Stimulated activated naive CD8-positive, alpha-beta T cell treated with anti-CD3 and anti-CD28 coated beads, Interleukin-15, amount 100 ng/mL, for 72 hours (primary cell): ENCODE measurements at places on chromosomes 3 and 15.

DNA sequence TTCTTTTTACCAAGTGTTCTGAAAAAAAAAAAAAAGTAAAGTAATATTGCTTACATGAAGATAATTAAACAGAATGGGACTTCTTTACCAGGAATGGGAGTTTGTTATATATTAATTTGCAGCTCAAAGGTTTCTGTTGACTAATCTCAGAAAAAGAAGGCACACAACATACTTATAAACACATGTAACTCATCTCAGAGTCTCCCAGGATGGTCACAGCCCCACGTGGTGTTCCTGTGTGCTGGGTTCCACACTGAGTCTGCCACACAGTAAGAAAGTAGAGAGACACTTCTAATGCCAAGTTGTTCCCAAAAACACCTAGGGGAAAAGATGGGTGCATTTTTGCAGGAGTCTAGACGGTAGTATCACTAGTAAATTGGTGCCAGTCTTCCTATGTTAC lies 116.7 kb upstream of the ICE2 start:
- no peak for DNase-seq

DNA sequence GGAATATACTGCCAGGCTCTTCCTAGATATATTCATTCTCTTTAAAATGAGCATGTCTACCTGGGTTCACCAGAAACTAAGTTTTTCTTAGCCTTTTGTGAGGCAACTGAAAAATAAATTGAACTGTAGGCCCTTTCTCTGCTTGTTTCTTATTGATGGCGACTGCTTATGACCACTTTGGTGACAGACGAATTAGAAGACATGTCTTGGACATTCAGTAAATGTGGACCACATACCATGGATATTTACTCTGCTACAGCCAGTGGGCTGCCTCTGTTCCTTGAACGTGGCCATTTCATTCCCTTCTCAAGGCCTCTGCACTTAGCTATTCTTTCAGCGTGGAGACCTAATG lies 603 bp upstream of the SELENOK start:
- DNase-seq, result no peak

- no peak for DNase-seq
Observed at GRCh38 chr3:99471353-99472323, 166.8 kb upstream of the COL8A1 start.

- DNase-seq, result peak; percentile 45
Observed at GRCh38 chr3:196287090-196287439, 461 bp downstream of the PCYT1A start.

GRCh38 chr3:58679974-58680666 lies 13.5 kb upstream of the FAM3D start:
- DNase-seq, result no peak

- DNase-seq, result no peak
Observed at GRCh38 chr15:83285284-83285978, 967 bp upstream of the BNC1 start.

DNA sequence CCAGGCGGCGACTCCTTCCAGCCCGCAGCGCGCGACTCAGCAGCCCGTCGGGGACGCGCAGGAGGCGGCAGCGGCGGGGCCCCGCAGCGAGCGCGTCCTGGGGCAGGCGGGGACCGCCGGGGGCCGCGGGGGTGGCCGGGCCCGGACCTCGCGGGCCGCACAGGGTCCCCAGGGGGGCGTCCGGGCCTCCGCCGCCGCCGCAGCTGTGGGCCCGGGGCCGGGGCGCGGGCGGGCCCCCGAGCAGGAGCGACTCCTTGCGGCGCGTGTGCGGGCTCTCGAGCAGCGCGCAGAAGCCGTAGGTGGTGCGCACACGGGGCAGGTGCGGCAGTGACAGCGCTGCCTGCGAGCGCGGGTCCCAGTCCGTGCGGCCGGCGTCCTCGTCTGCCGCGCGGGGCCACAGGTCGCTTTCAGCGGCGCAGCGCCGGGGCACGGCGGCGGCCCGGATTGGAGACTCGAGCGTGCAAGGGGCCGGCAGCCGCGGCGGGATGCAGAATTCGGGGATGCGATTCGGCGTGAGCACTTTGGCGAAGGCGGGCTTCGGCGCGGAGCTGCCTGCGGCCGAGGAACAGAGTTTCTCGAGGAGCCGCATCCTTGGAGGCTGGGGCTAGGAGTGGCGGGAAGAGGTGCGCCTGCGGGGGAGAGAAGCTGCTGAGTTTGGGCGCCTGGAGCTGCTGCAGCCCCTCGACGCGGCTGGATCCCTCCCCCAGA lies 535 bp downstream of the C2CD4B start:
- DNase-seq, result peak; percentile 11

GRCh38 chr15:62933386-62933785 lies 109.2 kb upstream of the TPM1 start:
- DNase-seq, result no peak

GRCh38 chr3:44509393-44509921 lies 32.0 kb upstream of the ZNF445 start:
- peak; percentile 14 for DNase-seq

DNA sequence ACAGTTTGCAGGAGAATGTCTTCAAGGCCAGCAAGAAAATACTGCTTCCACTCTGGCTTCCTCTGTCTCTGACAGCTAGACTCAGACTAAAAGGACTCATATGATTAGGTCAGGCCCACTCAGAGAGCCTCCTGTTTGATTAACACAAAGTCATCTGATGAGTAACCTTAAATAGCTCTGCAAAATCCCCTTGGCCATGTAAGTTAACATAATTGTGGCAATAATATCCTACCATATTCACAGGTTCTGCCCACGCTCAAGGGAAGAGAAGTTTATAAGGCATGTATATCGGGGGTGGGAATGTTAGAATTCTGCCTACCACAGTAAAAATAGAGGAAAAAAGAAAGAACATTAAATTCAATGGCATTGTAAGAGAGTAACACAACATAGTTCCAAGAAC lies 20.6 kb upstream of the HHATL start:
- DNase-seq, result no peak

GRCh38 chr15:78083186-78083585 lies 5.7 kb upstream of the TBC1D2B start:
- DNase-seq, result no peak

DNA sequence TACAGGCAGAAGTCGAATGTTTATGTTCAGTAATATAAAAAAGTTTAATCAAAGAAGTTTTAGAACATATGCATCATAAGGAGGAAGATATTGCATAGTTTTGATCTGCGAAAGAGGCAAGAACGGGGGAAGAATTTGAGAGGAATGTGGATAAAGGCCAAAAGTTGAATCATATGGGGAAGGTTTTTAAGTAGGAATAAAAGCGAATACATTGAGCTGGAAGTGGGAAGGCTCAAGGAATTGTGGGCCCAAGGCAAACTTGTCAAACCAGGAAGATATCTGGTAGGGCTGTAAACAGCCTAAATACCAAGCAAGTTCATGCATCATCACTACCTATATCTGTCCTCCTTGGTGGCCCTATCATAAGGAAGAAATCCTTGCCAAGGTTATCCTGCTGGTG lies 186.9 kb downstream of the MAGI1 start:
- no peak for DNase-seq

DNA sequence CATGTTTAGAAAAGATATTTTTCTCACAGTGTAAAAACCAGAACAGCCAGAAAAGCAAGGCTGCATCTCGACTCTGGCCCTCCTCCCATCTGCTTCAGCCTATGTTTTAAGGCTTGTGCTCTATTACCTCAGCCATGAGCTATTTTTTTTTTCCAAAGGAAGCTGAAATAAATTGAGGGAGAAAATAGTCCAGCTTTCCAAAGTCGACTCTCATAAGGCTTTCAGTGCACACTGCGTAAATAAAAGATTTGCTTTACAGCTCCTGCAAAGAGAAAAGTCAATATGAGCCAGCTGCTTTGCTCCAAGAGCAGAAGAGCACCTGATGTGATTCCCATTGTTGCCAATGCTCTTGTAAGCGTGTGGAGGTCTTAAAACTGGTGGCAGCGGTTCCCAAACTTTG lies 26.7 kb downstream of the SCG3 start:
- no peak for DNase-seq

DNA sequence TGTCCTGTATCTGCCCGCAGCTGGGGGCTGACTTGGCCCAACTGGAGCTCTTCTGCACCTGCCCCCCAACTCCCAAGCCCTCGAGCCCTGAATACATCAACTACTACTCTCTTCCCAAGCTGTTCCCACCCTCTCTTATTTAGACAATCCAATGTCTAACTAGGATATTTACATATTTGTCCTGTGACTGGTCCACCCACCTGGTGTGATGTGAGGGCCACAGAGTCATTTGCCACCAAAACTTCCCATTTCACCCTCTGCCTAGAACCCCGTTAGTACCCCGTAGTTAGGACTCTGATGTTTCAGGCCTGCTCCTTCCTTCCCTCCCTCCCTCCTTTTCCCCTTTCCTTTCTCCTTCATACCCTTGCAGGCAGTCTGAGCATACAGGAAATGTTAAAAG lies 6.4 kb downstream of the CPLX3 start:
- no peak for DNase-seq

GRCh38 chr3:150307311-150308036 lies 100.6 kb upstream of the TSC22D2 start:
- DNase-seq, result no peak

DNA sequence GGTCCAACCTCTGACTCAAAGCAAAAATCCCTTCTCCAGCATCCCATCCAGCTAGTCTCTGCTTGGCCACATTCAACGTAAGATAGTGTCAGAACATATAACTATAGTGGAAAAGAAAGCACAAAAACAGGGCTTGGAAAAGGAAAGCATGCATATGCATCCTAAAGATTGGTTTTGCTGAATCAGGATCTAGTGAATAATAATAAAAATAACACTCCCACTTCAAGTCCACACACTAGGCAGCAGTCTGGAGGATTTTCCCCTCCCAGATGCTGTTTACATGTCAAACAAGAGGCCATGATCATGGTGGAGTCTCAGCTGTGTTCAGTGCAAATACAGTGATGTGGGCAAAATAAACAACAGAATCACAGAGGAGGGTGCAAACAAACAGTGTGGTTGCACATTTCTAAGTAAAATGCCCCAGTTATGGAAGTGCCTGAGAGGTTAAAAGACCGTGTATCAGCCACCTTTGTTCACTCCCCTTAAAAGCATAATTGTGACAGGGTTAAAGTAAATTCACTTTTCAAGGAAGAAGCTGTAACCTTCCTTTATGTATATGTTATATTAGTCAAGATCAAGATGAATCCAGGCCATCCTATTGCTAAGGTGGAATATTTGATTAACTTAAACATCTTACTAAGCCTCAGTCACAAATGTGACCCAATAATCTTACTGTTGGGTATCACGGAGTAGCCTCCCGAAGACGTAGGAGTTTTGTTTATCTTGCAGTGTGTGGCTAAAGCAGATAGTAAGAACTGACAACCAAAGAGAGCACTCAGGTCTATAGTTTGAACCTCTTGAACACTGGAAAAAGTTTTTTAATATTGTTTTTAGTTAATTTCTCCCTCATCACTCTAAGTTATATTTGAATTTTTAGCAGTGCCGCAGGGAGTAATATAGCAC lies 424.5 kb downstream of the SOX2 start:
- DNase-seq, result no peak

- DNase-seq, result no peak
Observed at GRCh38 chr3:142281474-142281873, 56.1 kb upstream of the GK5 start.

DNA sequence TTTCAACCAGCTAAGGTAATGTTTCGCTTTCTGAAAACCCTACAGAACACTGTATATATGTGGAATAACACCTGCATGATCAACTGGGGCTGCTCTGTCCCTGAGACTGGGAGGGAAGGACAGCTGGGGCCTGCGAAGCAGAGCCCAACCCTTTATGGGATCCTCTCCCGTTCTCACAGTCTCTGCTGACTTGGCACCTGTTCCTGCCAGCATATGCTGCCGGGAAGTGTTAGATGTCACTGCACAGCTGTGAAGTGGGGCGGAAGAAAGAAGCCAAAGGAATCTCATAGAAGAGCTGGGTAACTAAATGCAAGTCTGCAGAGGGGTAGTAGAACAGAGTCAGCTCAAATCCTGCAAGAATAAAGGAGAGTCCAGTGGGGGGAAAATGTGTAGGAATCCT lies 29.6 kb downstream of the LRRC3B start:
- DNase-seq, result no peak

DNA sequence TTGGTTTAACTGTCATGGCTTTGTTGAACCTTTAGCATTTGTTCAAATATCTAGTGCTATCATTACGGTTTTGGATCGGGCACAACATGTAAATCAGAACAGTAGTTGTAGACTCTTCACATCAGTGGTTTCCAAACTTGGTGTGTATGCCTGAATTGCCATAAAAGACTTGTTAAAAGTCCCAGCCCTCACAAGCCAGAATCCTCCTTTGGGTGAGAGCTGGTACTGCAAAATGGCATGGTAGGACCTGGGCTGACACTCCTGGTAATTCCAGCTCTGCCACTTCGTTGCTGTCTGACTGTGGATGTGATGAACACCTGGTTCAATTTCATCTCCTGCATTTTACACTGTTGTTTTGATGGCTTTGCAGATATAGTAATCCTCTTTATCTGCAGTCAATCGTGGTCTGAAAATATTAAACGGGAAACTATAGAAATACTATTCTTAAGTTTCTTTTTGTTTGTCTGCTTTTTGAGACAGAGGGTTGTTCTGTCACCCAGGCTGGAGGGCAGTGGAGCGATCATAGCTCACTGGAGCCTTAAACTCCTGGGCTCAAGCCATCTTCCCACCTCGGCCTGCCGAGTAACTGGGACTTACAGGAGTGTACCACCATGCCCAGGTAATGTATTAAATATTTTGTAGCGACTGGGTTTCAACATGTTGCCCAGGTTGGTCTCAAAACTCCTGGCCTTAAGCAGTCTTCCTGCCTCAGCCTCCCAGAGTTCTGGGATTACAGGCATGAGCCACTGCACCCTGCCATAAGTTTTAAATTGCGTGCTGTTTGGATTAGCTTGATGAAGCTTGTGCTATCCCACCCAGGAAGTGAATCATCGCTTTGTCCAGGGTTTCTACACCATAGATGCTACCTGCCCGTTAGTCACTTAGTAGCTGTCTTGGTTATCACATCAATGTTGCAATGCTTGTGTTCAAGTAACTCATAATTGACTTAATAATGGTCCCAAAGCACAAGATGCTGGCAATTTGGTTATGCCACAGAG lies 61.6 kb downstream of the RAB7A start:
- peak; percentile 68 for DNase-seq

DNA sequence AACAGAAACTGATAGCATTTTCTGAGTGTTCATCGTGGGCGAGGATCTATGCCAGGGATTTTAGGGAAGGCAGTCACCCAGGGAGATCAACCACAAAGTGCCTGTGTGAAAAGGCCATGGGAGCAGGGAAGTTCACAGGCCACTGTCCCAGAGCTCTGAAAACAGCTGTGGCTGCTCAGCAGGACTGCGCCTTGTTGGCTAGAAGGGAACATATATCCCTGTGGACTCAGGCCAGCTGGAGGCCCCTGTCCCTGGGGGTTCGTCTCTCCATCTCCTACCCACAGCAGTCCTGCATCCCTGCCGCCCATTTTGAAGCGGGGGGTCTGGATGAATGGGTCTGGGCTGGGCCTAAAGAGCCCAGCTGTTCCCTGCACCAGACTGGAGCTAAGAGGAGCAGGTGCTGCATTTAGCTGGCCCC lies 27.8 kb downstream of the PPCDC start:
- no peak for DNase-seq
